ENCODE measurements at places on chromosomes 6 and 20.

GRCh38 chr6:3176562-3177355 lies 19.4 kb upstream of the TUBB2A start:
- DNase-seq: no peak

- DNase-seq: no peak
These were observed 55.1 kb downstream of the KIAA0408 start for GRCh38 chr6:127404133-127404532.

GRCh38 chr6:75815756-75816155 lies 66.7 kb downstream of the MYO6 start:
- DNase-seq: no peak

DNA sequence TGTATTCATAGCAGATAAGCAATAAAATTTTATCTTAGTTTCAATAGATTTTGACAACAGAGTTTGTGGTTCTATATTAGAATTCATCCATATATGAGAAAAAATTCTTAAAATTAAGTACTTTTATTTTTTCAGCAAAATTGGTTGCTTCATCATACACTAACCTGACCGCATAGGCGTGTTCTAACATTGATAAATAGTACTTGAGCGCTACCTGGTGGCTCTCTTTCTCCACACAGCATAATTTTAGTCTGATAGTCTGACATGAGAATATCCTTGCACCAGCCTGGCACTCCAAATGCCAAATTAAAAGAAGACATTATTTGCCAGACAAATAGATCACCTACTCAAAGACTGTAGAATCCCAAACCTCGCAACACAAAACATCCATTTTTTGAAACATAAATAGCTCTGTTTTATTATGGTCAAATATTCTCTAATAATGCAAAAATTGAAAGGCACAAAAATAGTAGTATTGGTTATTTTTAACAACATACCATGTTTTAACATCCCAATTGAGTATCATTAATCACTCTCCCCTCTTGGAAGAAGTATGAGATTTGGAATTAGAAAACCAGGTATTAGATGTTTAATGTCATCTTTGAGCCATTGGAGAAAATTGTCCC lies 33.0 kb upstream of the FILIP1 start:
- DNase-seq: peak; percentile 69

DNA sequence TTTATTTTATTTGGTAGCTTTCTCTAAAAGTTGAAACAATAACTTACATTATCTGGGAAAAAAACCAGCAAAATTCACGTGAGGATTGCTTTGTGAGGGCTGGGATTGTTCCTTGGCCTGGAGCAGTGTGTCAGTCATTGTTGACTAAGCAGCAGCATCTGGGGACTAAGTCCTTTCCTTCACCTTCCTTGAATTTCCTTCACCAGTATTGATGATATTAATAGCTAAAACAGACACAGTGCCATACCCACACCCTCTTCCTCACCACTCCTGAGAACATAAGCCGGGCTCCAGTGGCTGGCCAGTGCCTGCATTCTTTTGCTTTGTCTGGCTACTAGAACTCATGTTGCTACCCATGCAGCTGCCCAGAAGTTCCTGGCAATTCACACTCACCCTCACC lies 23.7 kb downstream of the PLCB1 start:
- no peak for DNase-seq

- DNase-seq: no peak
These were observed 201.9 kb downstream of the MOXD1 start for GRCh38 chr6:132199343-132199742.

GRCh38 chr6:81743649-81744048 lies 8.8 kb downstream of the TENT5A start:
- DNase-seq: no peak

DNA sequence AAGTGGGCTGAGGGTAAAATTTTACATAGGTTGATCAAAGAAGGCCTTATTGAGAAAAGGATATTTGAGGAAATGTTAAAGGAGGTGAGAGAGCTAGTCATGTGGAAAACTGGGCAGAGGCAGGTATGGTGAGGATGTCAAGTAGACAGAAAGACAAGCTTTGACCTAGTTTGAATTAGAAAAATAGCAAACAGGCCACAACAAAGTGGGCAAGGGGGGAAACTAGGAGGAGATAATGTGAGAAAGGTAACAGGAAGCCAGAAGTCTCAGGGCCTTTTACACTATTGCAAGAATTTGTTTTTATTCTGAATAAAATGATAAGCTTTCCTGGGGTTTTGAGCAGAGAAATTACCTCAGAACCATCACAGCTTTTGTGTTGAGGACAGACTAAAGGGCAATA lies 115.7 kb downstream of the RWDD2A start:
- DNase-seq: no peak

- no peak for DNase-seq
These were observed 288.1 kb upstream of the PRDM1 start for GRCh38 chr6:105797983-105798453.

GRCh38 chr6:51147756-51148155 lies 329.1 kb downstream of the TFAP2B start:
- DNase-seq: no peak

GRCh38 chr6:125375821-125376220 lies 74.1 kb upstream of the HDDC2 start:
- no peak for DNase-seq

GRCh38 chr20:22248051-22248667 lies 336.2 kb downstream of the FOXA2 start:
- DNase-seq: peak; percentile 36

- DNase-seq: peak; percentile 55
These were observed 10.8 kb upstream of the BTBD3 start for GRCh38 chr20:11906626-11907480.

GRCh38 chr20:2713285-2713684 lies 20.7 kb downstream of the EBF4 start:
- no peak for DNase-seq

DNA sequence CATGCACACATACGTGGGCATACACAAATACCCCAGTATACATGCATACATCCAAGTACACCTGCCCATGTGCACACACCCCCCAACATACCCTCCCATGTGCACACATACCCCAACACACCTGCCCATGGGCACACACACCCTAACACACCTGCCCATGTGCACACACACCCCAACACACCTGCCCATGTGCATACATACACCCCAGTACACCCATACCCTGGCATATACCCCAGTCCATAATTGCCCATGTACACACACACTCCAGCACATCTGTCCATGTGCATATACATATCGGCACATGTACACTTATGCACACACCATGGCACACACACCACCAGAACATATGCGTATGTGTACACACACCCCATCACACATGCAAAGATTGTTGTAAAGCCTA lies 475.2 kb downstream of the PREX1 start:
- no peak for DNase-seq

DNA sequence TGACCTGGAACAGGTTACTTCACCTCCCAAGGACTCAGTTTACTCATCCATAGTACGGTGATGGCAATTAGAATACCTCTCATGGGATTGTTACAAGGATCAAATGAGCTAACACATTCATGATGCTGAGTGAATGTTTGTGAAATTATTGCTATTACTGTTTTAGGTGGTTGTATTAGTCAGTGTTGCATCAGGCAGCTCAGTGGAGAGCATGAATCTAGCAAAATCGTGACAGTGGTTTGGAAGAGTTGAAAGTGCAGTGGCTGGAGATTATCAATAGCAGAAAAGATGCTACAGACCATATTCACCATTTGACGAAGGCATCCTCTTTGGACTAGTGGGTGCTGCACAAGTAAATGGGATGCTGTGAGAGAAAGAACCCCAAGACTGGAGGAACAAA lies 50.4 kb upstream of the CTNNBL1 start:
- DNase-seq: no peak

- DNase-seq: no peak
These were observed 66.3 kb downstream of the MAP7 start for GRCh38 chr6:136483906-136484305.

- DNase-seq: peak; percentile 76
These were observed 41.7 kb downstream of the SLC16A10 start for GRCh38 chr6:111129013-111129412.

DNA sequence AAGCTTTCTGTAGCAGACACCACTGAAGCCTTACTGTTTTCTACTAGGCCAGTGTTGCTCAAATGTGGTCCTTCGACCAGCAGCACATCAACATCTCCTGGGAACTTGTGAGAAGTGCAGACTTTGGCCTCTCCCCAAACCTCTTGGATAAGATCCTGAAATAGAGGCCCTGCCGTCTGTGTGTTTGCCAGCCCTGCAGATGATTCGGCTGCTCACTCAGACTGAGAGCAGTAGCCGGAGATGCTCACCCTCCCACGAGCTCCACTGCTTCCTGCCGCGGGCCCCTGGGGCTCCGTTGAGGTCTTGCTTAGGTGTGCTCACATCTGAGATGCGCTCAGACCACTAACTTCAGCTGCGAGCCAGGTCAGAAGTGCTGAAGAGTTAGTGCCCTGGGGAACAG lies 129.5 kb upstream of the SSTR4 start:
- DNase-seq: peak; percentile 61

DNA sequence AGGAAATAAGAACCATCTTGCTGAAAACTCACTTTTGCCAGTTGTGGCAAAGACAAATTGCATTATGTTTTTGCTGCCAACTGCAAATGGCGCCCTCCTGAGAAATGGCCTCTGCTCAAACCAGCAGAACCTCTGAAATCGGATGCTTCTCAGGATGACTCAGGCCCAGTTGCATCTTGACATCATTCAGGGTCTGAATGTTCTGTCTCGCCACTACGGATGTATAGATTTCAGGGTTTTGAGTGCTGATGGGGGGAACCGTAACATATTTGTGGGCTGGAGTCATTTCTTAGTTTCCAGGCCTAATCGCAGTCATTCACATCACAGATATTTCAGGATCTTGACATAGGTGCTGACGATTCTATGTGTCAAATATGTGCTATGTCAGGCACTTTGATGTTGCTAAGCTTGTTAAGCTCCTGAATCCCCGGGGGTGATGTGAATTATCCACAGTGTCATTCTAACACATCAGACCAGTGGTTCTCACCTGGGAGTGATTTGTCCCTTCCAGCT lies 207.1 kb downstream of the NFATC2 start:
- no peak for DNase-seq

DNA sequence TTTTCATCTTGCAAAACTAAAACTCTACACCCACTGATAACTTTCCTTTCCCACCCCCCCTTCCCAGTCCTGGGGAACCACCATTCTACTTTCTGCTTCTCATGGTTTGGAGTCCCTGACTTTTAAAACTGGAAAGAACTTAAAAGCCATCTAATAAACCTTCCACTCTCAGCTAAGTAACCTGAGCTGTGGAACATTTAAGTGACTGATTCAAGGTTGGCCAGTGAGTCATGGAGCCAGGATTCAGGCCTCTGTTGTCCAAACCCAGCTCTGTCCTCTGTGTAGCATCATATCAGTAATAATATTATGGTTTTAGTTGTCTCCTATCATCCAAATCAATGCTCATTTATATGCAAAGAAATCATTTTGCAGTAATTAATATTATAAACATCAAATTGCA lies 176.0 kb upstream of the NT5E start:
- DNase-seq: no peak

- DNase-seq: no peak
These were observed 688.6 kb downstream of the CBLN4 start for GRCh38 chr20:55316753-55317152.

- DNase-seq: no peak
These were observed 313.3 kb downstream of the RNGTT start for GRCh38 chr6:88650029-88650619.

DNA sequence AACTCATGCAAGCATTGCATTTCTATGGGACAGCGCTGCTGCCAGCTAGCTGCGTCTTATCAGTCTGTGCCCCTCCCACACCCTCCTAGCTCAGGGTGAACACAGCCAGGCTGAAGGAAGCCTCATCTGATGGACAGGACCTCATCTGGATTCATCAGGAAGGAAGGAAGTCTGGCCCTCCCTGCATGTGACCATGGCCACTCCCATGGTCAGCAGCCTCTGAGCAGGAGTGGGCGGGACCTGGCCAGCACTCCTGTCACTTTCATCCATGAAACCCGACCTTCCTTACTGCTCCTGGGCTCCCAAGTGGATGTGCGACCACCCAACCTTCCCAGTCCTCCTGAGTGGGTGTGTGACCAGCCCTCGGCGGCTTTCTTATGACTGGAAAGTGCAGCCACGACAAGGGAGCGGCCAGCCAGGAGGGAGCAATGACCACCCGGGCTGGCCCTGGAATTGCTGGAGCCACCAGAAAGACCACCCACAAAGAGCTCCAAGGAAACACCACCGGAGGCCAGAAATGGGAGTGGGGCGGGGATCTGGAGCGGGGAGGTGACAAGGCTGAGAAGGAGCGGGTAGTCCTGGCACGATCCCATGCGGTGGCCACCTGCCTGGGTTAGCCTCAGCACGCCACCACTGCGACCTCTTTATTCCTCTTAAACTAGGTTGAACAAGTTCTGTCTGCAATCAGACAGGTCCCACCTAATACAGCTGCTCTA lies 241.2 kb downstream of the TTLL2 start:
- DNase-seq: no peak

GRCh38 chr6:45997875-45998506 lies 17.7 kb downstream of the CLIC5 start:
- DNase-seq: no peak

DNA sequence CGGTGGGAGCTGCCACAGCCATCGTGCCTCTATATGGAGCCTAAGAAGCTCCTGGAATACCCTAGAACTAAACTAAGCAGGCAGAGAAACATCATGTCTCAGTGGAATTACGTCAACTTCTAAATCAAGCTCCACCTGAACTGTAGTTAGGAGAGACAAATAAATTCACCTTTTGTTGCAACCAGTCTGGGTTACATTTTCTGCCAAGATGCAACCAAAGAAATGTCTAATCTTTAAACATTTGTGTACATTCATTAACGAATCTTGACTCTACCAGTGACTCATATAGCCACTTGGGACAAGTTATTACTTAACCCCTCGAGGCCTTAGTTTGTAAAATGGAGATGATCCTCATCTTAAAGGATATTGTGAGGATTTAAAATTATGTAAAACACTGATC lies 8.9 kb downstream of the PTPRK start:
- peak; percentile 73 for DNase-seq

- no peak for DNase-seq
These were observed 2.2 kb downstream of the PNISR start for GRCh38 chr6:99422912-99423311.

GRCh38 chr6:79250107-79250514 lies 15.6 kb upstream of the HMGN3 start:
- no peak for DNase-seq

DNA sequence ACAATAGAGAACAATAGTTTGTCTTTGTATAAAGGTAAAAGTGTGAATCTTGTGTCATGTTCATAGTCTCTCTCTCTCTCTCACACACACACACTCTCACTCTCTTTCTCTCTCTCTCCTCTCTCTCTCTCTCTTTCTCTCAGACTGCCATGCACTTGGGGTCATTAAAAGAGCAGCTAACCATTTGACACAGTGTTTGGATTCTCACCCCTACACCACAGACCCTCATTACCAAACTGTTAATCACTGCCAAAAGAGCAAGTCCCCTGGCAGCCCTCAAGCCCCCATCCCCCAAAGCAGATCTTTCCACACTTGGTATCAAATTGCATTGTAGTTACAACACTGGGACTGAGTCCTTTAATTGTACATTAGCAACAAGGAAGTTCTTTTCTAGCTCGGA lies 305.8 kb upstream of the RSPO3 start:
- peak; percentile 14 for DNase-seq

DNA sequence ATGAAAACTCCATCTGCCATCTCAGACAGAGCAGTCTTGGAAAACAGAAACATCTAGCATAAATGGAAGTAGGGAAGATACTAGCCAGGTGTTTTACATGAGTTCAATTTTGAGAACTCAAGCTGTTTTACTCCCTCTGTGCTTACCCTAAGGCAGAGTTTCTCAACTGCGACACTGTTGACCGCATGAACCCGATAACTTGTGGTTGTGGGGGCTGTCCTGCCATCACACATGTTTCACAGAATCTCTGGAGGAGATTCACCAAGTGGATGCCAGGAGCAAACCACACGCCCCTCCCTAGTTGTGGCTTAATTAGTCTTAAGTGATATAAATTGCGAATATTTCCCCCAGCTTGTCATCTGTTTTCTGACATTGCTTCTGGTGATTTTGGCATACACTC lies 2.3 kb upstream of the SERPINB6 start:
- DNase-seq: no peak

All from stomach (tissue), 19 donors.